Kidney (tissue), 22 donors: ENCODE measurements at places on chromosomes 16 and 17. TPM values are rescaled to one million over a fixed set of nuclear protein-coding genes. Genes with fewer than 3 reads are reported as not detected.

DNA sequence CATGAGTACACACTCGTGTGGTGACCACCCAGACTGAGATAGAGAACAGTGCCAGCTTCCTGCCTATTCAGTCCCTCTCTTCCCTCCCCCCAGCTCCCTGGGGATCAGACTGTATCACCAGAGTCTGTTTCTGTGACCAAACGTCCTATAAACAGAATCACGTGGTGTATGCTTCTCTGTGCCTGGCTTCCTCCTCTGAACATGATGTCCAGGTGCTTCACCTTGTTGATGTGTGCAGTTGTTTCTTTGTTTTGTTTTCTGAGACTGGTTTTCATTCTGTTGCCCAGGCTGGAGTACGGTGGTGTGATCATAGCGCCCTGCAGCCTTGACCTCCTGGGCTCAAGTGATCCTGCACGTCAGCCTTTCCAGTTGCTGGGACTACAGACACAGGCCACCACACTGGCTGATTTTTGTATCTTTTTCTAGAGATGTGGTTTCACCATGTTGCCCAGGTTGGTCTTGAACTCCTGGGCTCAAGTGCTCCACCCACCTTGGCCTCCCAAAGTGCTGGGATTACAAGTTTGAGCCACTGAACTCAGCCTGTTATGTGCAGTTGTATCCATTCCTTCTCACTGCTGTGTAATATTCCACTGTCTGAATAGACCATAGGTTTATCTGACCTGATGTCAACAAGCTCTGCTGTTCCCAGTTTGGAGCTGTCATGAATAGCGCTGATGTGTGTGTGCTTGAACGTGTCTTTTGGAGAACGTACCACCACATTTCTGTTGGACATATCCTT is 28.9 kb upstream of the PRM1 start:
- DNase-seq = no peak

- peak; percentile 73 for DNase-seq
Measured at GRCh38 chr17:2982854-2983253, 80.6 kb downstream of the OR1D5 start.

- DNase-seq = peak; percentile 25
Measured at GRCh38 chr16:84194470-84195200, 3.7 kb downstream of the ADAD2 start.

- no peak for DNase-seq
Measured at GRCh38 chr16:85156440-85156839, 44.2 kb upstream of the CIBAR2 start.

DNA sequence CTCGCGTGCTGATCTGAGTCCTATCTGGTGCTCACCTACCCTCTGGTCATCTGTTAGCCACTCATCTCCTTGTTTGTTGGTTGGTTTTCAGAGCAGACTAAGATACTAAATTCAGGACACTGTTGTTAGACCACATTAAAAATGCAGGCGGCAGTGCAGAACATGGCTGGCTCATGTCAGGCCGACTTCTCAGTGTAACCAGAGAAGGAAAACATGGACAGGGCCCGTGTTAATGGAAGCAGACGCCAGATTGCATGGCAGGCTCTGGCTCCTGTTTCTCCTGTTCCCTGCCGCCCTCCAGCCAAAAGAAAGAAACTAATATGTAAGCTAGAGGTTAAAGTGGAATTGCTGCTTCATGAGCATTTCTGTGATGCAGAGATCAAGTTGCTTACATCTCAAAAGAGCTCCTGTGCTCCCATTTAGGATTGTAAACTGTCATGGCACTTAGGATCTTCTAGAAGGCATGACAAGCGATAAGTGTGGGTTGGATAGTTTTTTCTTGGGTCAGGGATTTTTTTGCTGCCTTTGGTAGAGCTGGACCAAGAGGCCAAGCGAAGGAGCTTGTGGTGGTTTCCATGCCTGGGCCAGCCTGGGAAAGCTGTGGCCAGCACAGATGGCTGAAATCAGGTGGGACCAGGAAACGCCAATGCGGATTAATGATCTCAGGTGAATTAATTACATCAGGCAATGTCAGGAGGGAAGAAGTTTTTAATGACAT is 56.1 kb downstream of the YPEL2 start:
- peak; percentile 77 for DNase-seq

GRCh38 chr17:47730681-47731080 is 2.4 kb upstream of the TBX21 start:
- no peak for DNase-seq

GRCh38 chr17:79926142-79926604 is 86.9 kb upstream of the CBX4 start:
- no peak for DNase-seq

CNGB1 gene
- not detected for total RNA-seq

PPP1R1B gene
- total RNA-seq = 31.1 TPM

RNF227 gene
- 2.5 TPM for total RNA-seq
